Stimulated activated CD8-positive, alpha-beta memory T cell treated with anti-CD3 and anti-CD28 coated beads, Interleukin-2, amount 100 ng/mL, for 1 hour (primary cell): ENCODE measurements at places on chromosomes 5 and 9.

DNA sequence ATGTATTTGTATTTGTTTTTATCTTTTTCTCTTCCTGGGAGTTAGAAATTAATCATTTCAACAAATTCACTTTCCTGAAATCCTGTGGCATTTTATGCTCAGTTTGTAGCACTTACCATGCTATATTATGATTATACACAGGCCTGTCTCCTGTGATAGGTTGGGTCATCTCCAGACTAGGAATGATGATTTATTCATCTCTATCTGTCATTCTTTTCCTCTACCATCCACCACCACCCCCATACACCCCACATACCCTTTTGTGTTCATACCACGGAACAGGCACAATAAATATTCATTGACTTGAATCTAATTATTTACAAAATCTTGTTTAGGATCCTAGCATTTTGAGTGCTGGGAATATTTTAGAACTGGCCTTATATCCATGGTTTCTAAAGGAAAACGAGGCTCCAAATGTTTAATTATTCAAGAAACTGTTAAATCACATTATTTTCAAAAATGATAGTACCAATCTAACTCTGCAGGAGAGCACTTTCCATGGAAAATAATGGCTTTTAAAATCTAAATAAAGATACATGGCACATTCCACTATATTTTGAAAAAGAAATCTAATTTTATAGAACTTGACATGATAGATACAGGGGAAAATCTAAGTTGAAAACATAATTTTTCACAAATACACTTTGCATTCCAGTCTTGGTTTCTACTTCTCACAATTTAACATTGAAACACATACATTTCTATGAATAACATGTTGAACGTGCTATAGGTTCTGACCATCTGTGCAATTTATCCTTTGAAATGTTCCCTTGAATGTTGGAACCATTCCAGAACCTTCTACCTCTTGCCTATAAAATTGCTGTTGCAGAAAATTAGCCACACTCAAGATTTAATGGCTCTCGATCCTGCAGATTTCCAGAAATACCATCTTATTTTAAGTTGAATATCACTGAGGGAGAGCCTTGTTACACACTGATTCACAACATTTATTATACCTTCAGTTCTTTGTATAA, 89.3 kb downstream of the STARD4 start:
- DNase-seq, result no peak

DNA sequence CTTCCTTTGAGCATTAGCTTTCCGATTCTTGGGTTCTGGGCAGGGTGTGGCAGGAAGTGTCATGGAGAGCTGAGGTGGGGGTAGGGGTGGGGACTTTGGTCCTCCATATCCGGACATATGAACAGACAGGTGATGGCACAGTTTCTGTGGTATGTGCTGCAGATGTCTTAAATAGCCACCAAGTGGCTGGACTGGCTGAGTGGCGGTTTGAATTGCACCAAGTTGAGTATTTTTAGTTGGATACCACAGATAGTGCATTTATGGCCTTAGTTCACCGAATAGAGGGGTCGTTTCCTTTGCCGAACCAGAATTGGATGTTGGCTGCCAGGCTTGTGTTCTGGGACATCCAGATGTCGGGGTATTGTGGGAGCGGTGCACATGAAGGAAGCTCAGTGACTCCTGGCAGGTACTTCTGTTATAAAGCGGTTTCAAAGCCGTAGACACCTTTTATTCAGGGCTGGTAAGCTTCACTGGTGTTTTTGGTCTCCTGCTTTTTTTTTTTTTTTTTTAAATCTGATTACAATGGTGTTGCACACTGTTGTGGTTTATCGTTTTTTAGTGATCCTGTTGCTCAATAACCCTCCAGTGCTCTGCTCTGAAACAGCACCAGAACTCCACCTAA, 15.1 kb upstream of the TNFAIP8 start:
- DNase-seq, result no peak

DNA sequence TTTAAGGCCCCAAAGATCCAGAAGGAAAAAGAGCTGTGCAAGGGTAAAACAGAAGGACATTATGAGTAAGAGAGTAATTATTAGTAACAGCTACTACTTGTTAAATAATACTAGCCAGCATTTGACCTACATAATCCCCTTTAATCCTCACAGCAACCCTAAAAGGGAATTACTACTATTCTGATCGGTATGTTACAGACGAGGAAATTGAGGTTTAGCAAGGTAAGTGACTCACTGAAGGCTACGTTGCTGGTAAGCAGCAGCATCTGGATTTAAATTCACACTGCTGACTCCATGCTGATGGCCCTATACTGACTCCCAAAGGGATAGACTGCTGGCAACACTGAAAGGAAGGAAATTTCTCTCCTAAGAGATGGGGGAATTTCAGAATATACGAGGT, 3.7 kb upstream of the FSD1L start:
- no peak for DNase-seq

- DNase-seq, result no peak
Observed at GRCh38 chr5:165874851-165875250, 2369.4 kb downstream of the MAT2B start.

- DNase-seq, result no peak
Observed at GRCh38 chr5:14510156-14510734, 71.3 kb upstream of the OTULINL start.

GRCh38 chr5:54360925-54361662, 50.7 kb upstream of the ARL15 start:
- DNase-seq, result no peak

GRCh38 chr5:56522960-56523359, 289.8 kb upstream of the ANKRD55 start:
- DNase-seq, result no peak

DNA sequence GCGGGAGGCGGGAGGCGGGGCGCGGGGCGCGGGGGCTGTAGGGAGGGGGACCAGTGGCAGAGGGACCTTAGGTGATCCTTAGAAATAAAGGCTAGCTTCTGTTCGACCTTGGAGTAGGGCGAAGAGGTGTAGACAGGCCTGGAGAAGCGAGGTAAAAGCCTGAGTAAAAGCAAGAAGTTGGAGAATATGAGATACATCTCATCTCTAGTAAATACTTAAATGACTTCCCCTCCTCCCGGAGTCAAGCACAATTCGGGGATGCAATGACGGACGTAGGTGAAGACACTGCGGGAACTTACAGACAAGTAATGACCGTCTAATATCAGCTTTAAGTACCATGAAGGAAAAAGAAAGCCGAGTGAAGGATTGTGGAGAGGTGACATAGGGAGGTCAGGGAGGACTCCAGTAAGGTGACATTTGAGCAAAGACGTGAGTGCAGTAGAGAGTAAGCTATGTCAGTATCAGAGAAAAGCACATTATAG, 466 bp downstream of the SMC2 start:
- DNase-seq, result no peak

- DNase-seq, result no peak
Observed at GRCh38 chr5:124574521-124575436, 171.7 kb downstream of the ZNF608 start.

GRCh38 chr5:76684756-76685519, 31.0 kb upstream of the F2R start:
- DNase-seq, result no peak

DNA sequence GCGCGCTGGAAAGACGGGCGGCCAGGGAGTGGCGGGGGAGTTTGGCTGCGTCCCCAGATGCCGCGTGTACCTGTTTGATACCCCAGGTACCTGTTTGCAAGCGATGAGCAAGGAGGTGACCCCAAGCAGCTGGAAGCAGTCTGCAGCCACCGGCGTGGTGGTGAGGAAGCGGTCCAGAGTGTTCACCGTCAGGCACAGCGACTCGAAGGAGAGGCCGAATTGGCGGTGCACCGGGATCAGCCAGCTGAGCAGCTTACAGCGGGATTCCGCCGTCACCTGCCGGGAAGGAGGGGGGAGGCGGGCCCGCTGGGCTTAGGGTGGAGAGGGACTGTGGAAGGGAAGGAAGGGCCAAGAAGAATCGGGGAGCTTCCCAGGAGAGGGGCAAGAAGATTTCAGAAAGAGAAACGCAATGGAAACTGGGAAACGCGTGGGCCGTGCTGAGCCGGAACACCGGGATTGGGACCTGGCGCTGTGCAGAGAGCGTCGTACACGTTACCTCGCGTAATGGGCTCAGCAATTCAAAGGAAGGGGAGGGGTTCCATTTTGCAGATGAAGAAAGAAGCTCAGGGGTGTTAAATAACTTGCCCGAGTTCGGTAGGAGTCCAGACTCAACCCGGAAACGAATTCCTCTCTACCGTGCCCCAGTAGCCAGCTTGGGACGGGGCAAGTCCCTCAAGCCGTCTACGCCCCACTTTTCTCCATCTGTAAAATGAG, 980 bp downstream of the CCNO start:
- DNase-seq, result no peak

DNA sequence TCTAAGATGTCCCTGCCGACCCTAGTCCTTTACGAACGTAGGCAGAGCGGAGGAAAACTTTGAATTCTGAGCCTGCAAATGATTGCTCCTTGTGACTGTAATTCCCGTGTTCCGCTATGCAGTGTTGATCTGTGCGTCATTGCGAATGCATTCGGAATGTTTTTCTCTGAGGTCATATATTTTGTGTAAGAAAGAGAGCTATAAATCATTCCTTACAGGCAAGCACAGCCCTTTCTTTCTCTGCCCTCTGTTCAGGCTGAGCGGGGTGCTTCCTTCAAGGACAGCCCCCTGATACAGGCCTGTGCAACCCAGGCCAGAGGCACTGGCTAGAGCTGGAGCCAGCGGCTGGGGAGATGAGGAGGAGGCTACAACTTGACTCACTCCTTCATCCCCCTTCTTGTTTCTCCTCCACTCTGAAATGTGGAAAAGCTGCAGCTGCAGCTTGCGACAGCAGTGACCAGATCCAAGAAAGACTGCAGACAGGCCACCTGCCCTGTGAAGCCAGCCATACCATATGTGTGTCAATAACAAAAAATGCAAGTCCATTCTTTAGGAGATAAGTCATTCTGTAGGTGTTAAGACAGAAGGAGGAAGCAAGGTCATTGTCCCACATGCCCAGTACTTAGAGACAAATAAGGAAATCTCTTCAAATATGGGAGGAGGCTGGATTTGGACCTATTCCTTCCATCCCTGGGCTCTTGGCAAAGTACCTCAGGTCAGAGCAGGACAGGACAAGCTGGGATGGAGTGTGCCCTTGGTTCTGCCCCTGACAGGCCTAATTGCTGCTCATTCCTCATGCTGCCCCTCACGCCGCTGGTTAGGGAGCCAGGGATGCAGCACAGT, 345.7 kb upstream of the WWC1 start:
- no peak for DNase-seq

DNA sequence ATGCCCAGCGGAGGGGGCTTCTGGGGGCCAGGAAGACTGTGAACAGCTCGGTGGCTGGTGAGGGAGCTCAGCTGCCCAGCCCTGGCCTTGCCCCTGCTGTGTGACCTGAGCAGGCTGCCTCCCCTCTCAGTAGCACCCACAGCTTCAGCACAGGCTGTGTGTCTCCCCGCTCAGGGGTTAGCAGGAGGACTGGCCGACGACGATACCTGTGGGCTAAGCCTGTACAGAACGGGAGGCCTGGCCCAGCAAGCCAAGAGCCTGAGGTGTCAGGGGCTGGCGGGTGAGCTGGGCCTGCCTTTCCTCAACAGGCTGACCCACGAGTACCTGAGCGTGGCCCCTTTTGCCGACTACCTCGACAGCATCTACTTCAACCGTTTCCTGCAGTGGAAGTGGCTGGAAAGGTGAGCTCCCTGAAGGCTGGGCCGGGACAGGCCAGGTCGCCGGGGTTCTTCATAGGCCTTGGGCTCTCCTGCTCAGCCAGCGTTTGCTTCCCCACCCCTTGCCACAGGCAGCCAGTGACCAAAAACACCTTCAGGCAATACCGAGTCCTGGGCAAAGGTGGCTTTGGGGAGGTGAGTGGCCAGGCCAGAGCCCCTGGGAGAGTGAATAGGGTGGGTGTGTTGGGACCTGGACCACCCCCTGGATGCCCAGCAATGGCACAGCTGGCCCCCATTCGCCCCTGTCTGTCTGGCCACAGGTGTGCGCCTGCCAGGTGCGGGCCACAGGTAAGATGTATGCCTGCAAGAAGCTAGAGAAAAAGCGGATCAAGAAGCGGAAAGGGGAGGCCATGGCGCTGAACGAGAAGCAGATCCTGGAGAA, 6.6 kb downstream of the GRK6 start:
- DNase-seq, result no peak

- no peak for DNase-seq
Observed at GRCh38 chr5:34854459-34855174, 15.7 kb downstream of the TTC23L start.

DNA sequence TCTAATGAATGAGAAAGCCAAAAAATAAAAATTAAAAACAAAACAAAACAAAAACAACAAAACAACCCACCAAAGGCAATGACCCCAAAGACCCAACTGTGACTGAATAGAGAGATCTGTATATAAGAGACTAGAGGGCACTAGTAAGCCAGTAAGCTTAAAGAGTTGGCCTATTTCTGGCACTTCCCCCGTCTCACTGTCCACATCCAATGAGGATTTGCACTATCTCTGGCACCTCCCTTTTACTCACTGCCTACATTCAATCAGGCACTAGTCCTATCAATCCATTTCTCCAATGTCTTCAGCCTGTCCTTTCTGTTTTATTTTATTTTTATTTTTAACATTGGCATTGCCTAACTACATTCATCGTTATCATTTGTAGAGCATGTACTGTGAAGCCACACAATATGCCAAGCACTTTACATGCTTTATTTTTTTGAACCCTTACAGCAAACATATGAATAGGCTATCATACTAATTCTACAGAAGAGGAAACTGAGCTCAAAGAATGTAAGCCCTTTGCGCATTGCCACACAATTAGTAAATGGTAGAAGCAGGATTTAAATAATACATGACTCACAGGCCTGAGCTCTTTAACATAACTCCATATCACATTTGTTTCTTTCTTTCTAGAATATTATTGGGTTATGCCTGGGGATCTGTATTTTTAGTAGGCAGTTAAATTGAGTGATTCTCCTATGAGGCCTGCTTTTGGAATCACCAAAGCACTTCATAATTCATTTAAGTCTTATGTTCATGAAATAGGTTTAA, 70.0 kb downstream of the C6 start:
- no peak for DNase-seq

DNA sequence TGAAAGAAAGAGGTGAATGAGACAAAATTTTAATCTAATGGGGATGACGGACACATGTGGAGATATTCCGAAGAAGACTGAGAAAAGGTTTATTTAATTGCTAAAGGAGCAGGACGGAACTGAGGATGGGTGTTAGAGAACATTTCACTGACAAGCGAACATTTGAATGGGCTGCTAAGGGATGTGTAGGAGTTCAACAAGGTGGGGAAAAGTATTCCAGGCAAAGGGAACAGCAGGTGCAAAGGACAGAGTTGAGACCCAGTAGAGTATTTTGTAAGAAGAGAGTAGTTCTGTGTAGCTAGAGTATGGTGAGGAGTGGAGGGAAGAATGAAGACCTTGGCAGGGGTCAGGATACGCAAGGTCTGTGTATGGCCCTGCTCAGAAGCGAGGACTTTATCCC, 47.4 kb upstream of the FRRS1L start:
- no peak for DNase-seq

DNA sequence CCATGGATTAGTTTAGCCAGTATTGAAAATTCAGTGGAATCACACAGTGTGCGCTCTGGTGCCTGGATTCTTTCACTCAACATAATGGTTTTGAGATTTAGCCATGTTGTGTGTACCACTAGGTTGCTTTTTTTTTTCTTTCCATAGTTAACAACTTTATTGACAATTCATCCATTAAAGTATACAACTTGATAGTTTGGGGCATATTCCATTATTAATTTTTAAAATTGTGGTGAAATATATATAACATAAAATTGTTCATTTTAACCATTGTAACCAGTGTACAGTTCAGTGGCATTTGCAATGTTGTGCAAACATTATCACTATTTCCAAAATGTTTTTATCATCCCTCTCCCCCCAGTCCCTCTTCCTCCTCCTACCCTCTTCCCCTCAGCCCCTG, 35.2 kb downstream of the ANKRD33B start:
- no peak for DNase-seq

GRCh38 chr9:136225748-136226679, 19.6 kb downstream of the QSOX2 start:
- peak; percentile 37 for DNase-seq
